Spleen (tissue), 13 donors: ENCODE measurements at places on chromosomes 7 and 10. TPM values are rescaled to one million over a fixed set of nuclear protein-coding genes. Genes with fewer than 3 reads are reported as not detected.
A peak's percentile ranks its signal among the peaks of the same experiment; 100 is the strongest.

GRCh38 chr10:49596493-49596809, 13.7 kb upstream of the SLC18A3 start:
- no peak for DNase-seq

GRCh38 chr10:35959252-35959651, 317.2 kb upstream of the FZD8 start:
- no peak for DNase-seq

DNA sequence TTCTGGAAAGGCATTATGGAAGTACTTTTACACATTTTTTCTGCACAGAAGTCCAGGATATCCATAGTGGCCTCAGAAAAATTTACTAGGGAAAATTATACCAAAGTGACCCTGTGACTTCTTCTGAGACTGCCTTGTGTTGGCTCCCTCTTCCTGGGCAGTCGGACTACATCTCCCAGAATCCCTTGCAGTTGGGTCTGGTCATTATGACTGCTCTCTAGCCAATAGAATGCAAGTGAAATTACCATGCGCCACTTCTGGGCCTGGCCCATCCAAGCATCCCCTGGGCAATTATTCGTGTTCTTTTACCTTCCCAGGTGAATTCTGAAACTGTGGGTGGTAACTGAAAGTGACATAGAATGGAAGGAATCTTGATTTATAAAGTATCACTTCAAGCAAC, 430.9 kb downstream of the ACTR3B start:
- DNase-seq, result no peak

DNA sequence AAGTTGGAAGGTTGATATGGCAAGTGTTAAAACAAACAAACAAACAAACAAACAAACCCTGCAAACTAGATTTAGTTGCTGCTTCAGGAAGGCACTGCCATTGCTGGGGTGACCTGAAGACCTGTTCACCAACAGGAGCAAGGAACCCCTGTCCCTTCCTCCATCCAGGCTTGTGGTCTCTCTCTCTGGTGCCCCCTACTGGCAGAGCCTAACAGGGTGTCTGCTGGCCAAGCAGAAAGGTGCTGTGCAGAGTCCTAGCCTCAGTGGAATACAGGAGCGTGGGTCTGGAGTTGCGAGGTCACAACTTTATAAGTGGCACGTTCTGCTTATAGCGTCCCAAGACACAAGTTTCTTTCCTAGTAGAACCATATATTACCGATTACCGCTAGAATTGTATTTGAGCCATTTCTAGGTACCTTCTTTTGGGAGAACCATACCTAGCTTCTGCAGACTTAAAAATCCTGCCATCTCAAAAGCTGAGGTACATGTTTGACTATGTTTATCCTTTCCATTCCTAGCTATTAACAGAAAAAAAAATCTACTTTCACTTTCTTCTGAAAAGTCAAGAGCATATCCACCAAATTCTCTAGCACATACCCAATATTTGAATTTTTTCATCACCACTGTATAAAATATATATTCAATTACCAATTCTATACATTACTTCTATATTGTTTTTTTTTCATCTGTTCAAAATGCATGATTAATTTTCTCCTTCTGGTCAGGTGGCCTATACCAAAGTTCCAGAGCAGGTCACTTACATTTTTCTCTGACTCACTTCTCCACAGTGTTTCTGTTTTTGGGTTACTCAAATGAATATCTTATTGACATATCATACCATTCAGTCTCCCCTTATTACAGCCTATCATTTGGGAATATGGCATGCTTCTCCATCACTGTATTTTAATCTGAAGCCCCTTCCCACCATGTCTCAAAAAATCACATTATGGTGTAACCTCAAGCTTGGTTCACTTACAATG, 29.1 kb upstream of the CALD1 start:
- no peak for DNase-seq

DNA sequence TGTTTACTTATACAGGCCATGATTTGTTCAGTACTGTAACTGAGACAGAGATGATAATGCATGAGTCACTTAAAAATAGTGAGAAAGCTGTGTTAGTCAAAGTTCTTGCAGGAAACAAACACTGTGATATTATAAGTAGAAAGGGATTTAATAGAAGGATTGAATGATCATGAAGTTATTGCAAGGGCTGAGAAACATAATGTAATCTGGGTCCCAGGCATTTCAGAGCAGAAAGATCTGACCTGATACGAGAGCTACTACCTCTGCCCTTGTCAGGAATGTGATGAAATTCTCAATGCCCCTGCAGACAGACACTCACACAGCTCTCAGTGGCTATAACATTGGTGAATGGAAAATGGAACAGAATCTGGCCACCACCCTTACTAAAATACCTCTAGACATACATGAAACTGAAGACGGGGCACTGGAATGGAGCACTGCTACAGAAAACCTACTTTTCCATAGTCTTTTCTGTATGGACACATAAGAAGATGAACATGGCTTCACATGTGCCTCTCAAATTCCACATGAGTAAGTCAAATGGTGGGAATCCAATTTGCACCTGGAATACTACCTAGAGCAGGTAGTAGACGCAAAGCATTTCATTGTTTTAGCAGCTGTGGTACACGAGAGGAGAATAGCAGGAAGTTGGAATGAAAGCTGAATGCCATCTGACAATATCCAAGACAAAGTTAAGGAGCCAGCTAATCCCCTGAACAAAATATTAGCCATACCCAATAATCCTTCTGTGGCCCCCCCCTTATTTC, 19.1 kb upstream of the VWDE start:
- DNase-seq, result no peak

DNA sequence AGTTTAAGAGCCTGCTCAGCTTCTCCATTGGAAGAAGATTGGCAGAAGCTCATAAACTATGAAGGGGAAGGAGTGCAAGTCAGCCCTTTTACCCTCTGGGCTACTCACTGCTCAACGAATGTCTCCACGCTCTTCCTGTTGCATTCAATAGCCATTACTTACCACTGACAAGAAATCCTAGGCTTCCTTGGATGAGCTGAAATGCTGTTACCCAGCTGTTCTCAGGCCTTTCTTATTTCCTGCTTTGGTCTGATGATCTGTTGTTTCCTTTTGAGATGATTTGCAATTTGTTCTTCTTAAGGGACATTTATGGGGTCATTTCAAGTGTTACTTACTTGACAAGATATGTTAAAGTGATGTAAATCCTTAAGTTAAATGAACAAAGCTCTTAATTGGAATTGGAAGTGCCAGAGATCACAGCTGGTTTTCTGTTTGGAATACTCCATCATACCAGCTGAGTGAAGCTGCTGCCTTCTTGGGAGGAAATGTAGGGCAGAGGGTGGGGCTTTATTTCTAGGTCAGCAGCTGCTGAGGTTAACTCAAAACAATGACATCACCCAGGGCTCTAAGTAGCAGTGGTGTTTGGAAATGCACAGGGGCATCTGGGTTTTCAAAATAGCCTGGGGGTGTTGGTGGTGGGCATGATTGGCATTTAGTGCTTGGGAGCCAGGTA, 170.0 kb downstream of the PRKCQ start:
- DNase-seq, result no peak

DNA sequence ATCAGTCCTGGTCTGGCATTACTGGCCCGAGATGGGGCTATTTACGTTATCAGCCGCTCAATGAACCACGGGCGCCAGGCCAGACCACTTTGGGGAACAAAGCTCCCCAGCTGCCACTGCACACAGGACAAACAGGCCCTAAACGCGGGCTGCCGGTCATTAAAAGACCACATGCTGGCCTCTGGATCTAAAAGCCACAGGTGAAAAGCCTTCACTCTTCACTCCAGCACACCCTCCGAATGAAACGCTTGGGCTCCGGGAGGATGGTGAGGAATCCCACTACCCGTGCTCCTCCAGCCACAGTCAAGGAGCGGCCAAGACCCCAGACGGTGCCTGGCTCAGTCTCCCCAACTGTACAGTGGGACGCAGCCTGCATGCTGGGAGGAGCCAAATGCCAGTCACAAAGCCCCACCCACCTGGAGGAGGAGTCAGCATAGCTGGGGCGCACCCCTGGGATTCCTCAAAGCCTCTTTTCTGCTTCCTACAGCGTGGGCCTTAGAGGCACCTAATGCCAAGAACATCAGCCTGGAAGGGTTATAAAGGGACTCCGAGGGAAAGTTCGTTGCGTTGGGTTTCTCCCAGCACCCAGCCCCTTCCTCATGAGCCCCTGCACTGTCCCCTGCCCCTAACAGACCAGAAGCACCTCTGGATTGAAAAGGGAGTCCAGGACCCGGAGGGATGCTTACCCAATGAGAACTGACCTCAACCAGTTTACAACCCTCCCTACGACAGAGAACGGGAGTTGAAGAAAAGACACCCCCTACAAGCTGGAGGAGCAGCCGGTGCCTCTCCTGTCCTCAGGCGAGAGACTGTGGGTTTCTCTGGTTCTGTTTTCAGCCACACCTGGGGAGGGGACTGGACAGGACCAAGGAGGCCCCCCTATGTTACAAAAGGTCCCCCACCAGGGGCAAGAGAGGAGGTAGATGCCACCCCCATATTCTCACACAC, 4.7 kb downstream of the PDGFA start:
- DNase-seq, result no peak

- no peak for DNase-seq
These were observed 35.2 kb downstream of the ST7 start for GRCh38 chr7:116988363-116988989.

DNA sequence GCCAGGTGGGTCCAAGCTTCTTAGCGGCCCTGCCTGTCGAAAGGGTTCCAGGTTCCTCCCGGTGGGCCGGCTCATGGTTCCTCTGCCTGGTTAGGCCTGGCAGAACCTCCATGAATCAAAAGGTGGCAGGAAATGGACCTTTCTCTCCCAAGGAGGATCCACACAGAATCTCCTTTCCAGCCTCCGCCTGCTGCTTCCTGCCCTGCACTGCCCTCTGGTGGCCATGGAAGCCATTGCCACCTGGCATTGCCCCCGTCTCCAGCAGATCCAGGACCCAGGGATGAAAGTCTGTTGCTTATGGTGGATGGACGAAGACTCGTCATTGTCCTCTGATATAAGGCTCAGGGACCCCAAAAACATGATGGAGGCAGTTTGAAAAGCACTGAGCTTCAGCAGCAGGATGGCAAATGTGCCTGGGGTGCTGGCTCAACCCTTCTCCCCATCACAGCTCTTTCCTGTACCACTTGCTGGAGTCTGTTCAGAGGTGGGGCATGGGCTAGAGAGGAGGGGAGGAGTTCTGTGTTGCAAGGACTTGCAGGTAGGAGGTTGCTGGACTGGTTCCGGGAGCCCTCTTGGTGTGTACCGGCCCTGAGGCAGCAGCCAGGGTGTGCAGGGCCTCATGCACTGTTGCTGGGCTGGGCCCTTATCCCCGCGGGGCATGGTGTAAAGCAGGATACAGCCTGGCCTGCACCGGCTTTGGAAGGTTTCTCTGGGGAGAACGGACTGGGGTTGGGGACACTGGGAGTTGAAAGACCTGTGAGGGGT, 11.3 kb upstream of the INMT start:
- DNase-seq, result peak; percentile 91

DNA sequence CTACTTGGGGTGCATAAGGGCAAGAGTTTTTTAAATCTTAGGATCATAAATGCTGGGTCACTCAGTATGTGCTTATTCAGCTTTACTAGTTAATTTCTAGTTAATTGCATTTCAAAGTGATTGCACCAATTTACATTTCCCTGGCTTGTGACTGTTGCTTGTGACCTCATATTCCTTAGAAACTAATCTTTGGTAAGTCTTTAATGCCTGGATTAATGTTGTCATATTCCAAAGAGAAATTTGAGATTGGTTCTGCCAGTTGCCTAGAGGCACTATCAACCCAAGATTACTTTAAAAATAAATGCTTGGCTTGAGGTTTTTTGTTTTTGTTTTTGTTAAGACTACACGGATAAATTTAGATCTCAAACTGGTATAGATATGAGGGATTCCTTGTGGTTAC, 103.1 kb downstream of the ANK3 start:
- no peak for DNase-seq

DNA sequence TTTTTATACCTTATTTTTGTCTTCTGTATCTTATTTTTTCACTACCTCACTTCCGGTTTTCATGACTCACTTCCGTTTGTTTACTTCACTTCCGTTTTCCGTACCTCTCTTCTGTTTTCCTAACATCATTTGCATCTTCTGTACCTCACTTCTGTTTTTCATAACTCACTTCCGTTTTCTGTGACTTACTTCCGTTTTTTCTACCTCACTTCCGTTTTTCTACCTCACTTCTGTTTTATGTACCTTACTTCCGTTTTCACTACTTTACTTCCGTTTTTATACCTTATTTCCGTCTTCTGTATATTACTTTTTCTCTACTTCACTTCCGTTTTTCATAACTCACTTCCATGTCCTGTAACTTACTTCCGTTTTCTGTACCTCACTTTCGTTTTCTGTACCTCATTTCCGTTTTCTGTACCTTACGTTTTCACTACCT, 492.5 kb upstream of the AKR1E2 start:
- no peak for DNase-seq

DNA sequence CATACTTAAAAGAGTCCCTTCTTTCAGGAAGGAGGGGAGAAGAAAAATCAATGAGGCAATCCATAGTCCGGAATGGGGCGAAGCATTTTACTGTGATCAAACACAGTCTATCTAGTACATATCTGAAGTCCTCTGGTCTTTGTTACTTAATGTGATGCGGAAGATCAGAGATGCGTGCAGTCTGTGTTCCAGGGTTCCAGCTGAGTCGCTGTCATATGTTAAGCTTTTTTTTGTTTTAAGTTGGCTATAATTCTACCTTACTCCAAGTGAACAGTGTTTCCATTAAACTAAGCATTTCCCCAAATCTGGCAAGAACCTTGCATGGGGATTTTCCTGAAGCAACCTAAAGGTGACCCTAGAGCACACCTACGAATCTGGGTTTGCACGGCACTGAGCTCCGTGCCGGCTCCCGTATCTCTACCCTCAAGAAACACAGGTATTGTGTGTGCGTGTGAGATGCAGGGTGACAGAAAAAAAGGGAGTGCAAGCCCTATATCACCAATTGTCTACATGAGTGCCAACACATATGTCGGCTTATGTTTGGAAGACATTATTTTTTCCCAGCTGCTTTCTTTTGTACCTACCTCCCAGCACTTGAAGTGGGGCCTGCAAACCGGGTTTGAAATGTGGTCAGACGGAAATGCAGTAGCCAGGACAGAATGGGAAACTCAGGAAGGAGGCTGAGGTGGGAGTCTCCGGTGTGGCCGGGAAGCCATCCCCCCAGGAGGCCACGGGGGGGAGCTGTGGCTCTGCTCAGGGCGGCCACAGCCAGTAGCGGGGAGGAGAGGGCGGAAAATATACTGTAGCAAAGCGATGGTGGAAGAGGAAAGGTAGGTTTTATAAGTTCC, 435.8 kb upstream of the MGMT start:
- no peak for DNase-seq

GRCh38 chr10:34522546-34522945, 292.6 kb downstream of the PARD3 start:
- no peak for DNase-seq

The NME8 gene
- polyA plus RNA-seq, result 1.3 TPM

The ABCB1 gene
- 4.3 TPM for polyA plus RNA-seq

The DNAH11 gene
- 0.28 TPM for polyA plus RNA-seq

The PSTK gene
- 3.0 TPM for polyA plus RNA-seq

The COA1 gene
- polyA plus RNA-seq, result 50.0 TPM

The WEE2 gene
- 0.04 TPM for polyA plus RNA-seq

The ABCB8 gene
- 12.9 TPM for polyA plus RNA-seq

The SFTPA2 gene
- 5.7 TPM for polyA plus RNA-seq

The C10orf90 gene
- 0.05 TPM for polyA plus RNA-seq
